Left cardiac atrium (tissue), 4 donors: ENCODE measurements at places on chromosomes 2 and 18. TPM values are rescaled to one million over a fixed set of nuclear protein-coding genes. Genes with fewer than 3 reads are reported as not detected.

SCN7A gene
- 10.7 TPM for total RNA-seq

ACMSD gene
- total RNA-seq = not detected

CACNB4 gene
- 0.32 TPM for total RNA-seq

RAPGEF4 gene
- total RNA-seq = 10.9 TPM

AGXT gene
- total RNA-seq = 0.24 TPM

SERPINB13 gene
- total RNA-seq = not detected

COL6A3 gene
- 145 TPM for total RNA-seq

GPR17 gene
- total RNA-seq = 0.24 TPM

SPATS2L gene
- 117 TPM for total RNA-seq
